Stimulated activated CD8-positive, alpha-beta memory T cell treated with anti-CD3 and anti-CD28 coated beads, Interleukin-7, amount 100 ng/mL, for 1 hour (primary cell): ENCODE measurements at places on chromosomes 12 and 14.

GRCh38 chr14:50794068-50794645 lies 36.8 kb downstream of the NIN start:
- no peak for DNase-seq

- no peak for DNase-seq
Observed at GRCh38 chr12:62767496-62767895, 167.5 kb downstream of the PPM1H start.

GRCh38 chr14:93528884-93529558 lies 98.3 kb downstream of the UNC79 start:
- DNase-seq = no peak

- no peak for DNase-seq
Observed at GRCh38 chr12:5134861-5135525, 91.3 kb downstream of the KCNA5 start.

- no peak for DNase-seq
Observed at GRCh38 chr12:43653917-43654316, 101.9 kb upstream of the ADAMTS20 start.

DNA sequence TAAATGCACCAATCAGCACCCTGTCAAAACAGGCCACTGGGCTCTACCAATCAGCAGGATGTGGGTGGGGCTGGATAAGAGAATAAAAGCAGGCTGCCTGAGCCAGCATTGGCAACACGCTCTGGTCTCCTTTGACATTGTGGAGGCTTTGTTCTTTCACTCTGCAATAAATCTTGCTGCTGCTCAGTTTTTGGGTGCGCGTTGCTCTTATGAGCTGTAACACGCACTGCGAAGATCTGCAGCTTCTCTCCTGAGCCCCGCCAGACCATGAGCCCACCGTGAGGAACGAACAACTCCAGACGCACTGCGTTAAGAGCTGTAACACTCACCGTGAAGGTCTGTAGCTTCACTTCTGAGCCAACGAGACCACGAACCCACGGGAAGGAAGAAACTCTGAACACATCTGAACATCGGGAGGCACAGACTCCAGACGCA lies 8.4 kb upstream of the PIANP start:
- no peak for DNase-seq

GRCh38 chr14:23640524-23641141 lies 4.5 kb downstream of the DHRS2 start:
- DNase-seq = no peak

- DNase-seq = no peak
Observed at GRCh38 chr14:105313381-105314286, 914 bp upstream of the PACS2 start.

DNA sequence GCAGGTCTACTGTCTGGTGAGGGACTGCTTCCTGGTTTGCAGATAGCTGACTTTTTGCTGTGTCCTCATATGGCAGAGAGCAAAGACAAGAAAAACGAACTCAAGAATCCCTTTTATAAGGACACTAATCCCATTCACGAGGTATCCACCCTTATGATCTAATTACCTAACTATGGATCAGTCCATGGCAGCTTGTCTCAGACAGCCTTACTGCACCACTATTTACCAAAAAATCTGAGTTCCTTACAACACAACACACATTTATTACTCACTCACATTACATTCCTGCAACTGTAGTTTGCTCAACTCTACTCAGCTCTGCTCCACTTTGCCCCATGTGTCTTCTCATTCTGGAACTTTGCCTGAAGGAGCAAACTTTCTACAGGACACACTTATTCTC lies 10.1 kb upstream of the SLC6A15 start:
- DNase-seq = no peak

GRCh38 chr12:52521175-52521567 lies 977 bp upstream of the KRT5 start:
- DNase-seq = no peak

GRCh38 chr14:81125536-81125935 lies 95.2 kb downstream of the GTF2A1 start:
- no peak for DNase-seq

- no peak for DNase-seq
Observed at GRCh38 chr12:95004610-95005009, 1.1 kb upstream of the NDUFA12 start.

GRCh38 chr14:83170165-83170564 lies 1636.5 kb upstream of the SEL1L start:
- no peak for DNase-seq

DNA sequence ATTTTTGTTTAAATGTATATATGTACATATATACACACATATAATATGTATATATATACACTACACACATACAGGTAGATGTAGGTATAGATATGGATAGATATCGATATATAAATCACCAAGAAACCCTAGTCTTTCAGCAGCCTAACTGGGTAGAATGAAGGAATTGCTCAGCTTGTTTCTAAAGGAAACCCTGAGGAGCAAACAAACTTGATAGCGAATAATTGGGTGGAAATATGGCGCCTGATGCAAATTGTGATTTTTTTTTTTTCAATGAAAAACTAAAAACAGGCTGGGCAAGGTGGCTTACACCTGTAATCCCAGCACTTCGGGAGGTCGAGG lies 254 bp upstream of the CCDC177 start:
- no peak for DNase-seq

DNA sequence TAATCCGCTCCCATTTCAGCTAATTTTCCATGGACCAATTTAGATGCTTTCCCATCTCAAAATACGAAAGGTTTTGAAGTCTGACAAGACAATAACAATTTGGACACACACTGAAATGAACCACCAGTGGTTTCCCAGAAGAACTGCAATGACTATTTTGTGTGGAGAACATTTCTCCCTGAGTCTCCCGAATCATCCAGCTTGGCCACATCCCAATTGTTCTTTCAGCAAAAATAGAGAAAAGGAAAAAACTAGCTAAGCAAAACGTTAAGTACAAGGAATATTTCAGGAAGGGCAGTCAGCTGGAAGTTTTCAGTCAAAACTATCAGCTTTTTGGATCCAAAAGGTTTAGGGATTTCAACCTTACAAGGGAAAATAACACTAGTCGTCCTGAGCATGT lies 390.6 kb downstream of the KCNH5 start:
- DNase-seq = no peak
